ENCODE measurements at places on chromosomes 3 and 15. TPM values are rescaled to one million over a fixed set of nuclear protein-coding genes. Genes with fewer than 3 reads are reported as not detected.

RTP4 gene
- 1.5 TPM for total RNA-seq

RETNLB gene
- not detected for total RNA-seq

CCNL1 gene
- total RNA-seq: 99.9 TPM

RARRES1 gene
- 6.9 TPM for total RNA-seq

DNA sequence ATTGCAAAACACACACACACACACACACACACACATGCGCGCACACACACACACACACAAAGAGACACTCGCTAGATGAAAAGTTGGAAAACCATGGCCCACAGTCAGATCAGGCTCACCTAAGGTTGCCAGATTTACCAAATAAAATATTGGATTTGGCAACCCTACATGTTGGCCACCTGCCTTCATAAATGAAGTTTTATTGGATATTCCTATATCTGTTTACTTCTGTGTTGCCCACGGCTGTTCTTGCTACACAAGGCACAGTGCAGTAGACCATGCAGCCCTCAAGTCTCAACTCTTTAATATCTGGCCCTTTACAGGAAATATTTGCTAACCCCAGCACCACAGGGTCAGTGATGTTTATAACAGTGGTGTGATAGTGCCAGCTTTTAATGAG is 445.0 kb upstream of the PROK2 start:
- no peak for DNase-seq

DNA sequence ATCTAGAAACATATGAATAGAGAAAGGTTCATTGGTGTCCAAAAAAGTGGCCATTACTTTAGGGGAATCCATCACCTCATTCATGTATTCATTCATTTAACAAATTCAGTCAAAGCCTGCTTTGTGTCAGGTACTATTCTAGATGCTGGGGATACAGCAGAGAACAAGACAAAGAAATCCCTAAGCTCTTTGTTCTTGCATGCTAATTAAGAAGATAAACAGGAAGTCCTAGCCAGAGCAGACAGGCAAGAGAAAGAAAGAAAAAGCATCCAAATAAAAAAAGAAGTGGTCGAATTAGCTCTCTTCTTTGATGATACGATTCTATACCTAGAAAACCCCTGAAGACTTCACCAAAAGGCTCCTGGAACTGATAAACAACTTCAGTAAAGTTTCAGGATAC is 12.4 kb upstream of the ZMAT3 start:
- no peak for DNase-seq

GRCh38 chr15:49301562-49301961 is 121.5 kb upstream of the FGF7 start:
- no peak for DNase-seq

DNA sequence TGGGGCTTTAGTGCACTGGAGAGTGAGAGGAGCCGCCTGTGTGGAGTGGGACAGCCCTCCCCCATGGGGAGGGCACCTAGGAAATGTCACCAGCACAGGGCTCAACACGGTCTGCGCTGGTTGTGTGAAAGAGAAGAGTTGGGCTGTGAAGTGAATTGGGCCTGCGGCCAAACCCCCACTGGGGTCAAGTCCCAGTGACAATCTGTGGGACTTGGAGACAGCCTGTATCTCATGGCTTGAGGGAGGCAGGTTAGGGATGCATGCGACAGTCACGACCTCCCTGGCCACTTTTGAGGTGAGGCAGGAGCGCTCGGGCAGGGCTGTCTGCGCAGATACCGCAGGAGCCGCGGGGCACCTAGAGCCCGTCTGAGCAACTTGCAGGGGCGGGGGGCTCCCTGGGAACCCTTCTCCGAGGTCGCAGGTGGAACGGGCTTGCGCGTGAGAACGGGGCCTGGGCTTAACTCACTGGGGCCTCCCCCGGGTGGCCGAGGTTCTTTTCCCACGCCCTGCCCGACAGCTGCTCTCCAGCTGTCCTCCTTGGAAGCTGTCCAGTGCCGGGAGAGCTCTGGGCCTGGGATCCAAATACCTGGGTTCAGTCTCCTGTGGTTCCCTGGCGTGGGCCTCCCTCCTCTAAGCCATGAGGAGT is 77.4 kb downstream of the SNRK start:
- no peak for DNase-seq

DNA sequence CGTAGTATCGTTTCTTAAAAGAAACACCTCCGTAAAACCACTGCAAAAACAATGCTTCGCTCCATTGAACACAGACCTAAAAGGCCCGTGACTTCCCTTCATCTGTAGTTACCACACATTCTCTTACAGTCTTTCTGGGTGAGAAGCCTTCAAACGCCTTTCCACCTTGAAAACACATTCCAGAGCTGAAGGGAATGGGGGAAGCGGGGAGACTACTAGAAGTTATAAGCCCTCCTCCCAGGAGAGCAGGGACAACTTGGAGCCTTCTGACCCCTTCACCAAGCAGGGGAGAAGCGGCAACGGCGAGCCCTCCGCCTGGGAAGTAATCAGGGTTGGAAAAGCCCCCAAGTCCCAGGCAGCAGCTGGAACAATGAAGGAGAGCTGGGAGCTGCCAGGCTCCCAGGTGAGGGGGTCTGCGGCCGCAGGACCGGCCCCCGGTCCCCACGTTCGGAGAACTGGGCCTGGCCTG is 461 bp downstream of the SECISBP2L start:
- peak; percentile 35 for DNase-seq

- no peak for DNase-seq
Observed at GRCh38 chr15:68059630-68060029, 5.5 kb downstream of the PIAS1 start.

DNA sequence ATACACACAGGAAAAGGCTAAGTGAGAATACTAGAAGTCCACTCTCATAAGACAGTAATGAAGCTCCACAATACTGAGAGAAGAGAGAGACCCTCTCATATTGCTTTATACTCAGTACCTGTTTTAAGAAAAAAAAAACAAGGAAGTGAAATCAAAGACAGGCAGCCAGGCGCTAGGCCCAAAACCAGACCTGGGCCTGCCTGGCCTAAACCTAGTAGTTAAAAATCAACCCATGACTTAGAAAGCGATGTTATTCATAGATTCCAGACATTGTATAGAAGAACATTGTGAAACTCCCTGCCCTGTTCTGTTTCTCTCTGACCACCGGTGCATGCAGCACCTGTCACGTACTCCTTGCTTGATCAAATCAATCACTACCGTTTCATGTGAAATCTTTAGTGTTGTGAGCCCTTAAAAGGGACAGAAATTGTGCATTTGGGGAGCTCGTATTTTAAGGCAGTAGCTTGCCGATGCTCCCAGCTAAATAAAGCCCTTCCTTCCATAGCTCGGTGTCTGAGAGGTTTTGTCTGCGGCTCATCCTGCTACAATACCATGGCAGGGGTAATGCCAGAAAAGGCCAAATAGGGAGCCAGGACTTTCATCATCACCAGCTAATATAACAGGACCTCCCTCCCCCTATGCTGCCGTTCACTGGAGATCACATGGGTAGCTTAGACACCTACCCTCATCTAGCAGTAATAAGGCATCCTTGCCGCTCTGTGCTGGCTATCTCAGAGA is 1294.1 kb downstream of the NSUN3 start:
- peak; percentile 50 for DNase-seq
